Liver (tissue), 10 donors: ENCODE measurements at places on chromosomes 1 and 21. TPM values are rescaled to one million over a fixed set of nuclear protein-coding genes. Genes with fewer than 3 reads are reported as not detected.

PSMG1 gene
- 31.5 TPM for total RNA-seq

DVL1 gene
- 20.4 TPM for total RNA-seq

SLAMF9 gene
- total RNA-seq: 0.25 TPM

OPRD1 gene
- total RNA-seq: not detected

HMGCS2 gene
- 297 TPM for total RNA-seq

ITSN1 gene
- total RNA-seq: 52.0 TPM

C1orf185 gene
- total RNA-seq: not detected

PLCH2 gene
- total RNA-seq: 0.33 TPM

KCNJ15 gene
- total RNA-seq: 0.61 TPM

CITED4 gene
- 1.4 TPM for total RNA-seq

IBA57 gene
- total RNA-seq: 8.4 TPM

KCNK2 gene
- total RNA-seq: 0.08 TPM

AGTRAP gene
- total RNA-seq: 8.5 TPM

HTR6 gene
- not detected for total RNA-seq

MCM3AP gene
- 58.1 TPM for total RNA-seq

S100A10 gene
- 23.1 TPM for total RNA-seq

MPL gene
- 1.0 TPM for total RNA-seq

MYBPHL gene
- not detected for total RNA-seq

PSRC1 gene
- total RNA-seq: 2.6 TPM

FAM163A gene
- total RNA-seq: not detected

DCST2 gene
- not detected for total RNA-seq

MCOLN3 gene
- 0.42 TPM for total RNA-seq

COL16A1 gene
- total RNA-seq: 3.0 TPM

OR6N1 gene
- not detected for total RNA-seq

ETNK2 gene
- total RNA-seq: 119 TPM

BCL2L15 gene
- total RNA-seq: 0.70 TPM

MAP3K21 gene
- total RNA-seq: 7.3 TPM

GUCA2A gene
- not detected for total RNA-seq

AVPR1B gene
- not detected for total RNA-seq

LCE1F gene
- total RNA-seq: not detected

UTS2 gene
- total RNA-seq: 0.28 TPM

GPR3 gene
- under 0.01 TPM for total RNA-seq

RRP15 gene
- total RNA-seq: 5.5 TPM

STIL gene
- 20.5 TPM for total RNA-seq

CLCA4 gene
- total RNA-seq: not detected

LCE1E gene
- total RNA-seq: not detected

CTSK gene
- total RNA-seq: 3.8 TPM

S1PR1 gene
- total RNA-seq: 13.9 TPM

SAMD11 gene
- total RNA-seq: 1.3 TPM

TMEM125 gene
- total RNA-seq: 1.0 TPM

DAB1 gene
- 1.7 TPM for total RNA-seq

AZIN2 gene
- 0.79 TPM for total RNA-seq

NDC1 gene
- 7.0 TPM for total RNA-seq
